ENCODE measurements at places on chromosomes 1 and 21.

GRCh38 chr1:160108888-160109662 lies 6.5 kb upstream of the ATP1A2 start:
- no peak for DNase-seq

- DNase-seq: no peak
Measured at GRCh38 chr1:3327389-3327702, 127.1 kb upstream of the ARHGEF16 start.

DNA sequence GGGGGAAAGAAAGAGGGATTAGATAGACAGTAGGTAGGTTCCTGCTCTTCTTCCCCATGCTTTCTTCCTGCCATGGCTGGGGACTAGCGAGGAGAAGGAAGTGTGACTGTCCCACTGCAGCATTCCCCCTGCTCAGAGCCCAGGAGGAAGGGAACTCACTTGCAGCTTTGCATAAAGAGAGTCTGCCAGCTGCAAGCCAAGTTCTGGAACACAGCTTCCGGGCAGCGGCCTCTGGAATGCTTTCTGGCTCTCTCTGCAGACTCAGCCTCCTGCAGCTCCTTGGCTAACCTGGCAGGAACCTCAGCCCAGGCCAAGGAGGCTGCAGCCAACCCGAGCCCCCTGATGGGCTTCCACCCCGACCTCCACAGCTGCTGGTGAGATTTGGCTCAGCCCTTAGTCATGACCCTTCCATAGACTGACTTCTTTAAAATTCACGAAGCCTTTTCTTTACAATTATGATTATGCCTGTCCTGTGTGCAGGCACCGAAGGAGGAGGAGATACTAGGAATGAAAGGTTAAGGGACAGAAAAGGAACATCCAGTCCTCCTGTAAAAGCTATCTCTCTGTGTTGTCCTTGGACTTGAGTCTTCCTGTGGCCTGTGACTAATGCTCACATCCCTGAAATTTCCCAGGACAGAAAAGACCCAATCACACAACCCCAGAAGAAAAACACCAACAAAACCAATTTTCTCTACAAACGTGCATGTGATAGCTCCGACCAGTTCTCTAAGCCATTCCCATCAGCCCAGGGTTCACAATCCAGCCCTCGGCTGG lies 108.2 kb upstream of the OLIG2 start:
- DNase-seq: no peak

DNA sequence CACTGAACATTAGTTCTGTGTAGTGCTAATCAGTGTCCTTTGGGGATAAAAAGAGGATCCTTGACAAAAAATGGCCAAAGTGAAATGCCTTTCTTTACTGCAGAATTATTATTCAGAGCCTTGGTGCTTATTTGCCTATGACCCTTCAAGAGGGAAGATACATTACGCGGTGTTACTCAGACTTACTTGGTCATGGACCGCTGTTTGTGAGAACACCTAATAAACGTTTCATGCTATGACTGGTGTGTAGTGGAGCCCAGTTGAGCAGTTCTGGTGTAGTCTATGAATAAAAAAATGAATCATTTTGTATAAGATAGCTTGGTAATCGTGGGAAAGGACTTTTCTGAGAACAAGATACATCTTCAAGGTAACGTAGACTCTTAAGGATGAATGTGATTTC lies 8.3 kb downstream of the NFYC start:
- no peak for DNase-seq

GRCh38 chr21:41839387-41840000 lies 39.6 kb downstream of the PRDM15 start:
- DNase-seq: no peak

Data from neuronal stem cell (in vitro differentiated cells).